ENCODE measurements at places on chromosomes 5 and 9. TPM values are rescaled to one million over a fixed set of nuclear protein-coding genes. Genes with fewer than 3 reads are reported as not detected.

GRCh38 chr9:133455936-133456335 lies 3.8 kb upstream of the CACFD1 start:
- DNase-seq = no peak

DNA sequence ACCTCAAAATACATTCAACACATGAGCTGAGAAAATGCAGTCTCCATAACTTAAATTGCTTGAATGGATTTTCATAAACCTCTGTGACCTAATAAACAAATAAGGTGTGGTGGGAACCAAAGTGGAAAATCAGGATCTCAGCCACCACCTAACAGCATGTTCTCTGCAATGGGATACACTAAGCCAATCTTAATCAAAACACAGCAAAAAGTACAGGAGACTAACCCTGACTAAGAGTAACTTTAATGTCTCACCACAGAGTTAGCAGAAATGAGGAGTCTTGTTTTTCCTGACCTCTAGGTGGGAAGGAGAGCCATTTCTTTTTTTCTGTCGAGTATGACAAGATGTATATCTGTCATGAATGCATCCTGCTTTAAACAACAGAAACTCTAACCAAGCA lies 48.5 kb downstream of the PLK2 start:
- no peak for DNase-seq

GRCh38 chr5:90161414-90161813 lies 248.1 kb downstream of the CETN3 start:
- peak; percentile 55 for DNase-seq

DNA sequence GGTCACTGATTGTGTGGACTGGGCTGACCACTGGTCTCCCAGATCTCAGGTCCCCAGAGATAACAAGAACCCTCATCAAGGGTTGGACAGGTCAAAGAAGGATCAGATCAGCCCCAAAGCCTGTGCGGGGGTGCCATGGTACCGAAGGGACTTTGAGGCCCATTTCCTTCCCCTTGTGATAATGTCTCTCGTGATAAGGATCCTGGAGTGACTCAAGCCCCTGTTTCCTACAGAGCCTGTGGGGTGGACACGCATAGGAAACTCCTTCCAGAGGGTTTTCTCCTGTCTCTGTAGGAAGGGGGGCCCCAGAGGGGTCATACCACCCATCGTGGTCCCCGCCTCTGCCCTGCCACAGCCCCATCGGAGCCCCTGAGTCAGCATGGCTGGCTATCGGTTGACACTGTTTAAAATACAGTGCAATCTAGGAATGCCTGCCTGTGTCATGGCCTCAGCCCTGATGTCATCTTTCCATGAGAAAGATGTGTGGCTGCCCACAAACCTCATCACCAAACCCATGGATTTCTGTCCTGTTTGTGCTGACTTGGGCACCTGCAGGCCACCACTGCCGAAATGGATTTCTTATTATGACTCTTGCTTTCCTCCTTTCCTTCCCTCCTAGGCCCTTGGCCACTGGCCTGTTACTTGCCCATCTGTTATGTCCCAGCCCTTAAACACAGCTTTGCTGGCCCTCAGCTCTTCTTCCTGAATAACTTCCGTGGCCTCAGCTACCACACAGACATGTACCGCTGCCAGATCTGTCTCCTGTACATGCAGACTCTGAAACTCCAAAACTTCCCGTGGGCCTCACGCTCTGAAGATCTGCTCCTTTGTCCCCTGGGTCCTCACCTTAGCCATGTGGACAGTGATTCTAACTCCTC lies 2.9 kb upstream of the CSF2 start:
- DNase-seq = no peak

The ABLIM3 gene
- total RNA-seq = 19.5 TPM

The LHX2 gene
- not detected for total RNA-seq

DNA sequence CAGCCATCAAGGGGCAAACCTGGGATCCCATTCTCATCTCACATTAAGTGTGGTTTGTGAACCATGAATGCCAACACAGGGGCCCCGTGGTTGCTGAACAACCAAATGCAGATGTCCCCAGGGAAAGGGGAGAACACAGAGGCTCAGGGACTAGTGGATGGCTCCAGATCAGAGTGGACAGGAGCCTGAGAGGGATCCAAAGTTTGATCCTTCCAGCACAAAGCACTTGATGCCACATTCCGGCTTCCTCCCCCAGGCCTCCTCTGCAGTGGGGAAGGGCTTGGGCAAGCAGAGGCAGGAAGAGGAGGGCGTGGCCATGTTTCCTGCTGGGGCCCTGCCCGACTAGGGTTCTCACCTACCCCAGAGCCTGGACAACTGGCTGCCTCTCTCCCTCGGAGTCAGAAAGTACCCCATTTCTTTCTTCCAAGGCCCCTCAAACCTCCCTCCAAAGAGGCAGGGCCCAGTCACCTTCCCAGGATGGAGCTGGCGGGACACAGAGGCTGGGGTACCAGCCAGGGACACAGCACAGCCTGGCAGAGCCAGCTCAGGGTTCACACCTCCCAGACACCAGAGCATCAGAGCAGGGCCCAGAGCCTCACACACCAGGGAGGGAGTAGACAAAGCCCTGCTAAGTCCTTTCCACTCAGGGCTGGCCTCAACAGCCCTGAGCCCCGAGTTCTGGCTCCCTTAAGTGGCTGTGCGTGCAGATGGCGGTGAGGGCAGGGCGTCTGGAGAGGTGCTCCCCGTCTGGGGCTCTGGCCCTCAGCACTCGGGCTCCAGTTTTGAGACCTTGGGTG lies 4.3 kb upstream of the RNF44 start:
- no peak for DNase-seq

GRCh38 chr5:75993183-75993582 lies 90.0 kb upstream of the SV2C start:
- DNase-seq = no peak

The RASGEF1C gene
- total RNA-seq = not detected

The CDX1 gene
- not detected for total RNA-seq

- no peak for DNase-seq
Observed at GRCh38 chr5:74616236-74617146, 24.0 kb downstream of the ENC1 start.

The GDA gene
- total RNA-seq = not detected

DNA sequence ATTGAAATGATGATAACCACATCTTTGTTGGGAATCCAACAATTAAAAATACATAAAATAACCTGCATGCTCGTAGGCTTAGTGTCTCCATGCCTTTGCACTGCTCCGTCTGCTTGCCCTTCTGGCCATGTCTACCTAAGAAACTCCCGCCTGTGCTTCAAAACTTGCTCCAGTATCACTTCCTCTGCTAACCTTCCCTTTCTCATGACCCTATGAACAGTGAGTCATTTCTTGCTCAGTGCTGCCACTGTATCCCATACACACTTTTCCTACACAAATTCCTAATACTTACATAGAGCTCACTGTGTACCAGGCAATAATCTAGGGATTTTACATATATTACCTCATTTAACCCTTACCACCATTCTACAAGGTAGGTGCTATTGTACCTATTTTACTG lies 33.5 kb downstream of the TMEM245 start:
- DNase-seq = no peak

The FCN2 gene
- not detected for total RNA-seq

- DNase-seq = no peak
Observed at GRCh38 chr5:135230251-135230925, 168.6 kb downstream of the MACROH2A1 start.

The OR4F3 gene
- total RNA-seq = not detected

The HCN1 gene
- not detected for total RNA-seq

DNA sequence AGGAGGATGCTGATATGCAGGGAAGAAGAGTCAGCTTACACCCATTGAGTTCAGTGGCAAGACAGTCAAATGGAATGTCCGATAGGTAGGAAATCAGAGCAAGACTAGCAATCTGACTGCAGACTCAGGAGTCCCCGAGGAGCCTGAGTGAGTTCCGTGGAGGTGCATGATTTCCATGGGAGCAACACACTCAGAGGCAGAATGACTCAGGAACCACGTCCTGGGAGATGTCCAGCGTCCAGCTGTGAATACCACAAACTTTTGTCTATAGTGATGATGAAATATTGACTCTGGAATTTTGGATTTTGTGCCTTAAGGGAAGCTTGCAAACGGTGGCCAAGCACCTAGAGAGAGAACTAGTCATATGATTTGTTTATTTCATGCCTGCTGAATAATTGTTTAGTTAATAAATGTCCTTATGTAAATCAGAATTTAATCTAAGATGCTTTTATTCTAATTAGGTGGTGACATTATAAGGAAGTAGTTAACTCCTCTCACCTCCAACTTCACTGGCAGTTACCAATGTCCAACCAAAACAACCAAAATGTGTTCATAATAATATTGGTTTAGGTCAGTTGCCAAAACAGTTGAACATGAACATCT lies 100.4 kb downstream of the PDE4D start:
- DNase-seq = peak; percentile 21

DNA sequence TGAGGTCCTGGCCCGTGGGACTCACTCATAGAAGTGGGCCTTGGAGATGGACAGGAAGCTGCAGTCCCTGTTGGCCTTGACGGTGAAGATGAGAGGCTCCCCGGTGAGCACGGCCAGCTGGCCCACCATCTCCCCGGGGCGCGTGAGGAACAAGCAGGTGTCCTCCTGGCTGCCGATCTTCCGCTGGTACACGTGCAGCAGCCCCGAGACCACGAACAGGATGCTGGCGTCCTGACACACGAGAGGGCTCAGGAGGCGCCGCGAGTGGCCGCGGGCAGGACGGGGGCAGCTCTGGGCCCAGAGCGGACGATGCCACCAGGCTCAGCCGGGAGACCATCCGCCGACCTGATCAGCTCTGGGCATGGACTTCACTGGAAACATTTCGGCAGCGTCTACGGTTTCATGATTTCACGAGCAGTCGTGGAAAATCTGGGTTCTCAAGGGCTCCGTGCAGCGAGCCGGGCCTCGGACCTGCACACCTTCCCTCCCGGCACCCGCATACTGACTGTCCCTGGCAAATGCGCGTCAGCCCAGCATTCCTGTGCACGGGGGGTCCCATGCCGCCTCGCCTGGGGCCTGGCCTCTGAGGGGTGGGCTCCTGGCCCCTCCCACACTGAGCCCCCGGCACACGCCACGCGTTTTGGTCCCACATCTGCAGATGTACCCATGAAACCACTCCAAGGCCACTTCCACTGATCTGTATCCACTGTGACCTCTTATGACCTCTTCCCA lies 41.7 kb upstream of the NSMF start:
- DNase-seq = no peak

The ARSI gene
- total RNA-seq = not detected

The MCC gene
- total RNA-seq = 19.0 TPM

DNA sequence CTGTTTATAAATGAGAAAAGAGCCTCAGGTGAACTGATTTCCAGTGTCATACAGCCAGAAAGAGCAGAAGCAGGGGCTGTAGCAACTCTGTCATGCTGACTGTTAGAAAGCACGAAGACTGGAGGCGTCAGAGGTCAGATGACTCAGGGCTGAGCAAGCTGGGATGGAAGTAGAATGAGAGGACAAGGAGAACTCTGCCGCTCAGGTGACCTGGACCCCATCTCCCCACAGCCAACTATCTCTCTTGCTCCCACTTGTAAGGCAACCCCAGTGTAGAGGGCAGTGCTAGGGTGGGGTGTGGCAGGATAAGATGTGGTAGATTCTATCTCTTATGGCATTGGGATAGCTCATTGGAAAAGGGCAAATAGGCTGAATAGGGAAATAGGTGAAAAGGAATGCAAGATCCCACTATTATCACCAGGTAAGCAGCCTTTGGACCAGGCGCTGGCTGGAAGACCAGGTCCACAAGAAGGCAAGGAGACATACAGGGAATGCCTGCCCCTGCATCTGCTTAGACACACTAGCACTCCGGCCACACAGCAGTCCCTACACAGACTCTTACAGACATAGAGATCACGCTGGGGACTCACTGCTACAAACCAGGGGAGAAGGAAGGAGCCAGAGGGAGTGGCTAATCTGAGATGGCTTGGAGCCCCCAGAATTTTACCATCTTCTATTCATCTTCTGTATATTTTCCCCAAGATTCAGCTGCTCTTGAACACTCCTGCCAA lies 21.2 kb upstream of the LOX start:
- peak; percentile 61 for DNase-seq

DNA sequence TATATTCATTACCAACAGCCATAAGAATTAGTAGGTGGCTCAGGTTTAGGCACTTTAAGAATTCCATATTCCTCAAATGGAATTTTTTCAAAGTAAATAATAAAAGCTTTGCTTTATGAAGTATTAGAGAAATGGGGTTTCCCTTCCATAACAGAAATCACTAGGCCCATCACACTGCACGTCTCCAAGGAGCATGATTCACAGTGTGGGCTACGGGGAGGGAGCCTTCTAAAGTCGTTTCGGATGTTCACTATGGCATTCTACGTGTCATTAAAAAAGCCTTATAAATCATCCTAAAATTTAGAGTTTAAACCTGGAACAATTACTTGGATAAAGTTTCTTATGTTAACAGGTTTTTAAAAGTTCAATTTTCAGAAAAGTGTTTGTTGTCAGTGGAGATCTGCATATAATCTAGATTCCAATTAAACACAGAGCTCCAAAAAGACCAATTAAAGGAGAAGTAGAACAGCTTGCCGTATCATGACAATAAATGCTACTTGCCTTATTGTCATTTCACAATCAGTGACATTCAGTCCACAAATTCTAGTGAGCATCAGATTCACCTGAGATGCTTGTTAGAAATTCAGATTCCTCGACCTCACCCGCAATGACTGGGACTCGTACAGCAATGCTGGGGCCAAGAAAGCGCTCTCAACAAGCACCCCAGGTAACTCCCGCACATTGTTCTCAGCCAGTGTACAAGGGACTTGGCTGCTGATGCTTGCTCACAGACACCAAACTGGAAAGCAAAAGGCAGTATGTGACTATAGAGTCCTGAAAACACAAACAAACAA lies 115.7 kb downstream of the NFIB start:
- no peak for DNase-seq

DNA sequence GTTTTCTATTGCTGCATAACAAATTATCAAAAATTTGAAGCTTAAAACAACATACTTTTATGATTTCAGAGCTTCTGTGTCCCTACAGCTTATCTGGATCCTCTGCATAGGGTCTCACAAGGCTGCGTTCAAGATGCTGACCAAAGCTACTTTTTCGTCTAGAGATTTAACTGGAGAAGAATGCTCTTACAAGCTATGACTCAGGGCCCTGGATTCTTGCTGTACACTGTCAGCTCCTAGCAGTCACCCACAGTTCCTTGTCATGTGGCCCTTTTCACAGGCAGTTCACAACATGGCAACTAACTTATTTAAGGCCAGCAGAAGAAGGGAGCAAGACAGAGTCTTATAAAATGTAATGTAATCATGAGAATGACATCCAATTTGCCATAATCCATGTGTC lies 70.8 kb upstream of the FAM174A start:
- no peak for DNase-seq

DNA sequence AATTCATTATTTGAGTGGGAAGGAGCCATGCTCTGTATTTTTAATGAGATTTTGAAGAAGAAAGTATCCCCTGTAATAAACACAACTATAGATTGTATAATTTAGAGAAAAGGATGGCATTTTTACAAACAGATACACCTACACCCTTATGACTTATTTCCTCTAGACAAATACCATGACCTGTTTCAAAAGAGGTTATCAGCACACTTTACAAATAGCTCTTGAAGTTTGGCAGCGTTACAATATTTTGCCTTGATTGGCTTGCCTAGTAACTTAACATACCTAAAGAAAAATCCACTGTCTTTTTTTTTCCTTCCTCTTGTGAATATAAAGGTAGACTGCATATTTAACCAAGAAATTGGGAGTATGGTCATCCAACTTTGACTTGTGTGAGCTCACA lies 28.5 kb upstream of the CETN3 start:
- DNase-seq = no peak
